ENCODE measurements at places on chromosomes 4 and X.
A peak's percentile ranks its signal among the peaks of the same experiment; 100 is the strongest.

DNA sequence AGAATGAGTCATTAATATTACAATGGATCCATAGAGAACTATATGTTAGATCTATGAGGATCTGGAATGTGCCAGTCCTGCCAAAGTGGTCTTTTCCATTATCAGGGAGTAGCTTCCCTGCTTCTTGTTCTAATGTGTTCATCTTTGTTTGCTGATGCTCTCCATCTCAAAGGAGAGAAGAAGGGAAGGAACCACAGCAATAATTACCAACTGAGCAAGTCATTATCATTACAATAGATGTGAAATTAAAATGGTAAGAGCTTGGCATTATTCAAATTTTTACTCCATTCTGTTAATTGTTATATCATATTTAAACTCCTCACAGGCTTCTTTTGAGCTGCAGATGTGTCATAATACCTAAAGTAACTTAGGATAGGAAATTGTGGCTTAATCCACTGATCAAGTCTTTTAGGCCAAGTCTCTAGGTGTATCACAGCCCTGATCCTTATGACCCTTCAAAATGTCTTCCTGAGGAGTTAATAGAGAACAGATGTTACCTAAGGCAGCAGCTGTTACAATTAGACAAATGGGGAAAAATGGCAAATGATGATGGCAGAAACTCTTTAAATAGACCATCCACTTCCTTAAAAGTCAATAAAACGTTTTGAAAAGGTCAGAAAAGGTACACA is 1492.7 kb upstream of the IGFBP7 start:
- DNase-seq, result no peak

- DNase-seq, result no peak
Measured at GRCh38 chr4:79662651-79663050, 254.6 kb upstream of the GK2 start.

- peak; percentile 3 for DNase-seq
Measured at GRCh38 chrX:43349363-43349762, 306.7 kb upstream of the MAOA start.

DNA sequence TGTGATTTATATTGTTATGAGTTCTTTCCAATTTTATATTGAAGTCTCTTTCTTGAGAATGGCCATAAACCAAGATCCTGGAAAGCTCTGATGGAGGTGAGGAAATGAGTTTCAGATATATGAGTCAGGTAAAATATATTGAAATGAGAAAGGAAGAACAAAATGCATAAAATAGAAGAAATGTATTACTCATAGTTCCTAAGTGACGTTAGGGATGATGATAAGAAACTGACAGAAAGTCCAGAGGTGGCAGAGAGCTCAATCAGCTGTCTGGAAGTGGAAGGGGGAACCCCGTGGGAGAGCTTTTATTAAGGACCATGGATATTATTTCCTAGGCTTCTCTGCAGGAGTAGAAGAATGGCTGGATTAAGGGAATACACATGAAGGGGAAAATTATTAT is 24.6 kb downstream of the UGT2B7 start:
- no peak for DNase-seq

DNA sequence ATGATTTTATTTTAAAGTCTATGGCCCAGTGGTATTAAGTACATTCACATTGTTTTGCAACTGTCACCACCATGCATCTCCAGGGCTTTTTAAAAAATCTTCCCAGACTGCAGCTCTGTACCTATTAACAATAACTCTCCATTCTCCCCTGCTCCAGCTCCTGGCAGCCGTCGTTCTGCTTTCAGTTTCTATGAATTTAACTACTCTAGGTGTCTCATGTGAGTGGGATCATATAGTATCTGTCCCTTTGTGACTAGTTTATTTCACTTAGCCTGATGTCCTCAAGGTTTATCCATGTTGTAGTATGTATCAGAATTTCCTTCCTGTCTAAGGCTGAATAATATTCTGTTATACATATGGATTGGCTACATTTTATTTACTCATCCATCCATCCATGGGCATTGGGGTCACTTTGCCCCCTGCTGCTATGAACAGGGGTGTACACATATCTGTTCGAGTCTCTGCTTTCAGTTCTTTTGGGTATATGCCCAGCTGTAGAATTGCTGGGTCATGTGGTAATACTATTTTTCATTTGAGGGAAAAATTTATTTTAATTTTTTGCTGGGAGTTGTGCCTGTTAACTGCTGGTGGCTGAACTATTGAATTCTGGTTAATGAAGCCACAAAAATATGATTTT is 131.3 kb downstream of the ARHGAP10 start:
- no peak for DNase-seq

GRCh38 chr4:5267408-5267807 is 216.1 kb downstream of the STK32B start:
- DNase-seq, result no peak

GRCh38 chr4:33218238-33218637 is 2498.1 kb downstream of the PCDH7 start:
- DNase-seq, result no peak

- DNase-seq, result no peak
Measured at GRCh38 chrX:111259559-111259958, 10.7 kb downstream of the CAPN6 start.

- no peak for DNase-seq
Measured at GRCh38 chrX:37553476-37553875, 18.0 kb upstream of the LANCL3 start.

DNA sequence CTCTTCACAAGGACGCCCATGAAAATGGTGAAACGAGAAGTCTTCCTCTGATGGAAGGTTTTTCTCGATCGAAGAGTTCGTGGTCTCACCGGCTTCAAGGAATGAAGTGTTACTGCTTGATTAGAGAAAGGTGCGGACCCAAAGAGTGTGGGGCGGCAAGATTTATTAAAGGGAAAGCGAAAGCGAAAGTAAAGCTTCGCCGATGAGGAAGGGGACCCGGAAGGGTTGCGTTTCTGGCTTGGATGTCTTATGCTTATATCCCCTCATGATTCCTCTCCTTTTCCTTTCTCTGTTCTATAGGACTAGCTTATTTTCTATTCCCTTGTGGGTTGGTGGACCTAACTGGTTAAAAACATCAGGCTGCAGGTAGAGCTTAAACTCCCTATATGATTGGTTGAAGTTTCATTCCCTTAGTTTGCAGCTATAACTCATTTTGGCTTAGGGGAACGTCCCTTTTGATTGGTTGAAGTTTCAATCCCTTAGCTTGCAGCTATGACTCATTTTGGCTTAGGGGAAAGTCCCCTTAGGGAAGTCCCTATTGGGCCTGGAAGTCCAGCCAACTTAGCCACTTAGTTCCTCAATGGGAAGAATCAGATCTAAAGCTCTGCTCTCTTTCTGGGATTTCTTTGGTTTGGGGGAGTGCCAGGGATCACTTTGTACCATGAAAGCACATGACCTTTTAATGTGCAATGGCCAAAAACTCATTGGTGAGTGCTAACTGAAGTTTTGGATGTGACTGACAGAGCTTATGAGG is 1025.0 kb upstream of the PCDH10 start:
- DNase-seq, result no peak

DNA sequence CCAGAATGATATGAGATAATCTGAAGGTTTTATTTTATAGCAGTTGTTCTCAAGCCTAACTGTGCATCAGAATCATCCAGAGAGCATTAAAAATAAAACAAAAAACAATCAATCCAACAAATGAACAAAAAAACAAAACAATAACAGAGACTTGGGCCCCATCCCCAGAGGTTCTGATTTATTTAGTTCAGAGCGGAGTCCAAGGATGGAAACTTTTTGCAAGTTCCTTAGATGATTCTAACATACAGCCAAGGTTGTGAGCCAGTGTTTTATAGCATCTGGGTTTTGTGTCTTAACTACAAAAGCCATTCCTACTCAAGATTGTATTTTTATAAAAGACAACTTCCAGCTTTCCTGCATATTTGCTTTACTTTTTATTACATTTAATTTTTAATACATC is 59.4 kb upstream of the GRPR start:
- no peak for DNase-seq

DNA sequence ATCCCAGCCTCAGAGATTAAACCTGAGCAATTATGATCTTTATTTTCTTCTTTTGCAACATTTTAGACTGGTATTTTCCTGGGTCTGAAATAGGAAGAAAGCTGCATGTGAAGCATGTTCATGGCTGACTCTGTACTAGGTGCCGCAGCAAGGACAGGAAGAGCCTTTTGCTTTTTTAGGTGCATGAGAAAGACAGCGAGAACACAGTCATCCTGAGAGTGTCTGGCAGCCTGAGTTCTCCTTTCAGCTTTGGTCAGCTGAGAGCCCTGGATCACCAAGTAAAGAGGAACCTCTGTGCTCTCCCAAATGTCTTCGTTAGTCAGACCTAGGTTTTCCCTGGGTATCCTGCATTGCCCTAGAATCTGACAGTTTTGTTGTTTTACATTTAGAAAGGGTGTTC is 29.8 kb downstream of the FAM149A start:
- DNase-seq, result no peak

DNA sequence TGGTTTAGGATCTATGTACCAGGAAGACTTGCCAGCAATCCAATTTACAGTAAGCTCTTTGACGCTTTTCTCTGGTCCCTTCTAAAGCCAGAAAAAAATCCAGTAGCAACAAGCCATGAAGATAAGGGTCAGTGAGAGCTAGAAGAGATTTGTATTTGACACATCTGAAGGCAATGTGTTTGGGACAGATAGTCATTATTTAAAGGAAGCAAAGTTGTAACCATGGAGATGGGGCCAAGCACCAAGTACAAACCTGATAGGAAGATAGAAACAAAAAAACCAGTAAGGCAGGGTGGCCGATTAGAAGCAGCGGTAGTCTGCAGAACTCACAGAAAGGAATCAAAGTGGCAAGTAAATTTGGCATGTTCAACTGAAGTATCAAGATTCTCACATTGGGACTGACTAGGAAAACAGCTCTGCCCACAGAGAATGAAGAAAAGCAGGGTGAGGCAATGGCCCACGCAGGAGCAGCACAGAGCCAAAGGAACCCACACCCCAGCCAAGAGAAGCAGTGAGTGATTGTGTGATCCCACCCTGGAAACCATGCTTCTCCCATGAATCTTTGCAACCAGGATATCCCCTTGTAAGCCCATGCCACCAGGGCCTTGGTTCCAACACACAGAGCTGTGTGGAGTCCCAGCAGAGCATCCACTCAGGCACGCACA is 12.9 kb upstream of the C4orf54 start:
- DNase-seq, result no peak

All from CD4-positive, alpha-beta T cell (primary cell).